ENCODE measurements at places on chromosomes 2 and 18.

GRCh38 chr18:9824952-9825371 lies 60.8 kb upstream of the TXNDC2 start:
- no peak for DNase-seq

DNA sequence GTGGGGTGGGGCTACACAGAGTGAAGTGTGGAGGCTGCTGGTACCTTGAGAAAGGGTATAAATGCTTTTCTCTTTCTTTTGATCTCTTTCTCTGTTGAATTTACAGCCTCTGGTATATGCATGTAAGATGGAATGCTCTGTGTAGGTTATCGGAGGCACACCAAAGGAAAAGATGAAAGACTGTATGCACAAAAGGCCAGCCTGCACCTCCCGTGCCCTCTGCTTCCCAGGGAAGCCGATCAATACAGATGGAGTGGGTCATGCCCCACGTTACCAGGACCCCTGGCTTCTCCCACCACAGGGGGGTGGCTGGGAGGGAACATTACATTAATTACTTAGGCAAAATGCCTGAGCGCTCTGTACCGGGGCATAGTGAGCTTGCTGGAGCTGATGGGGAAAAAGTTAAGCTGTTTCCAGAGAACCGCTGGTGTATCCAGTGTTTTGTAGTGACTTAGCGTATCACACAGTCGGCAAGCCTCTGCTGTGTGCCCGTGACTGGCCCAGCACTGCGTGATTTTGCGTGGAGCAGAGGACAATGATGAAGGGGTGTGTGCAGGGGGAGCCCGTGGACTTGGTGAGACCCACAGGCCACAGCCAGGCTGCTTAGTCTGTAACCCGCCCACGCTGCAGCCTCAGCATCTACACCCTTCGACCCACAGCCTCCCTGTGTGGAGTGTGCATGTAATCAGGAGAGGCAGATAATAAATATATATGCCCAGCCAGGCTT lies 8.0 kb downstream of the ALLC start:
- DNase-seq = no peak

- peak; percentile 19 for DNase-seq
These were observed 557.5 kb downstream of the ARHGAP15 start for GRCh38 chr2:143686585-143687164.

DNA sequence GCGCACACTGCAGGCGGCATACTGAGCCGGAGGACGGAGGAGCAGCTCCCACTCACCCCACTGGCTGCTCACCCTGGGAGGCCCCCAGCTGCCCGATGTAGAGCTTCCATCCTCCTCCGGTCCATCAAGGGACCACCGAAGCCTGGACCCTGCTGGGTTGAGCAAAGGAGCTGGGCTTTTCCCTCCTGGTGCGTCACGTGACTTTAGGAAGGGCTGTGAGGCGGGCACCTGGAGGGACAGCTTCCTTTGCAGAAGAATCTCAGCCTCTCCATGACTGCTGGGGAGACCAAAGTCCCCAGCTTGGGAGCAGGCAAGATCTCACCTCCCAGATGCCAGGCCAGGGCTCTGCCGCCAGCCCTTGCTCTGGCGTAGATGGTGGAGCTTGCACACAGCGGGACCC lies 102.7 kb downstream of the TWIST2 start:
- no peak for DNase-seq

DNA sequence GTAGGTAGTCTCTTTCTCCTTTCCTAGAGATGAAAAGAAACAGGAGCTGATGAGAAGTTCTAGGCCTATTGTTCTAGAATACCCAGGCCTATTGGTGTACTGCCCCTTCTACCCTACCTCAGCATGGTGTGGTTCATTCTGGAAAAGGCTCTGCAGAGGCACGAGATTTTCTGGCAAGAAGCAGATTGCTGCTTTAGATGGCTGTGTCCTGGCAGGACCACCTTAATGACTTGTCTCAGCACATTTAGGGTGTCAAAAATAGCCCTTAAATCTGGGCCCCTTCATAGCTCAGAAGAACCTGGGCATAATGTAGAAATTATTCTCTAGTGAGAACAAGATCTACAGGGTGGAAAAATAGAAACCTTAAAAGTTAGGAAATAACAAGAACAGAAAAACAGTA lies 87.9 kb downstream of the BCL2L11 start:
- no peak for DNase-seq

GRCh38 chr2:183951630-183952029 lies 646.7 kb upstream of the ZNF804A start:
- no peak for DNase-seq

DNA sequence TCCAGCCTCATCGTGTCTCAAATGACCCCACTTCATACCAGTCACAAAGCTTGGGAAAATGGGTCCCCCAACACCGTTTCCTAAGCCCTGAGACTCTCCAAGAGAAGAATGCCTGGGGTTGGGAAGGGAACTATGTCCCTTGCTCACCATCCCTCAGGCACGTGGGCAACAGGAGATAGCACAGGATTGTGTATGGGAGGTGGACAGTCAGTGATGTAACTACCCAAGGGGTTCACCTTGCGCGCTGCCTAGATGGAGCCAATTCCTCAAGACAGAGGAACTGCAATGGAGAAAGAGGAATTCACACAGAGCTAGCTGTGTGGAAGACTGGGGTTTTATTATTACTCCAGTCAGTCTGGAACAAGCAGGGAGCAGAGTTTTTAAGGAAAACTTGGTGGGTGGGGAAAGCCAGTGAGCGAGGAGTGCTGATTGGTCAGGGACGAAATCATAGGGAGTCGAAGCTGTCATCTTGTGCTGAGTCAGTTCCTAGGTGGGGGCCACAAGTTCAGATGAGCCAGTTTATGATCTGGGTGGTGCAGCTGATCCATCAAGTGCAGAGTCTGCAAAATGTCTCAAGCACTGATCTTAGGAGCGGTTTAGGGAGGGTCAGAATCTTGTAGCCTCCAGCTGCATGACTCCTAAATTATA lies 13.8 kb upstream of the CXCR1 start:
- no peak for DNase-seq

DNA sequence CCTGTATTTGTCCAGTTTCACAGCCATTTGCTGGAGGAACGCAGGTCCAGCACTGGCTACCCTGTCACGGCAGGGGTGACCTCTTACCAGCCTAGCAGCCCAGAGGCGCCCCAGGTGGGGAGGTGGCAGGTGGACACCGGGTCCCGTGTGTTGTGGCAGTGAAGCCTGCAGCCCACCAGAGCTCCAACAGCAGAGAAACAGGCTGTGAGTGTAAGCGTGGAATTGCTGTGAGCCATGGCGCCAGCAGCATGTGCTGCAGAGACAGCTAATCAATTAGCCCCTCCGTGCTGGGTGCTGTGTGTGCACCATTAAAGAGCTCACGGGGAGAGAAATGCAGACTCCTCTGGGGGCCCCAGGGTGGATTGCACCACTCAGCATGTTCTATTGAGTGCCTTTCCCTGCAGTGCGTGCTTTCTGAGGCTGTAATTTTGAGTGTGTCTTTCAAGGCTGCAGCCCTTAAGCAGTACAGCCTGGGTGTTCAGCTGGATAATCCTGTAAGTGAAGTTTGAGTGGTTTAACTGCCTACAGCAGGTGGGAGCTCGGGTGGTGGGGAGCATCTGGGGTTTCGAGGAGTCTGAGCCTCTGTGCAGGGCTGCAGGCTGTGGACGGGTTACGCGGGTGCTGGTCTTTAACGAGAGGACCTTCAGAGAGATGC lies 15.9 kb downstream of the RTP5 start:
- no peak for DNase-seq

GRCh38 chr18:64119916-64120315 lies 29.0 kb downstream of the LINC00305 start:
- no peak for DNase-seq

DNA sequence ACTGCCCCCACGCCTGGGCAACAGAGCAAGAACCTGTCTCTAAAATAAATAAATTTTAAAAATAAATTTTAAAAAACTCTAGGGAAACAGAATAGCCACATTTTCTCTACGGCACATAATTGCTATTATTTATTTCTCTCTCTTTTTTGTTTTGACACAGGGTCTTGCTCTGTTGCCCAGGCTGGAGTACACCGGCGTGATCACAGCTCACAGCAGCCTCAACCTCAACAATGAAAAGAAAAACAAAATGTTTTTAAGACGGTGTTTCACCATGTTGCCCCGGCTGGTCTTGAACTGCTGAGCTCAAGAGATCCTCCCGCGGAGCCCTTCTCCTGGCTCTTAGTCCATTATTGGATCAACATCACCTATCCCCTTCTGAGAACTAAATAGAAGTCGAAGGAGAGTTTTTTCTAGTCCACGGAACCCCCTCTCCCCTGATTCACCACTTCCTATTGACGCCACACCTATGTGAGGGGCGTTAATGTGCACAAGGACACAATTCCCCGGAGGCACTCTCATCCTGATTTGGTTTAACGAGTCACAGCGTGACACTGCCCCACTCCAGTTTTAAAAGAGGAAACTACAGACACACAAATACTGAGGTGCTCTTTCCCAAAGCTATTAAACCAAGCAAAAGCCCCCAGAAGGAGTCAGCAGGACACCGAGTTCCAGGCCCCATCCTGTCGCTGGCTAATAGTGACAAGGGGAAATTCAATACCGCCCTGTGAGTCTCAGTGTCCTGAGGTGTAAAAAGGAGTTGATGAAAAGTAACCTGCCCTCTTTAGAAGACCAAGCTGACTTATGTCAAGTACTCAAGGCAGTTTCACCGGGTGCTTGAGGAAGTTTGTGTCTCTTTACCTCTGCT lies 1.1 kb downstream of the NPC1 start:
- DNase-seq = peak; percentile 4

DNA sequence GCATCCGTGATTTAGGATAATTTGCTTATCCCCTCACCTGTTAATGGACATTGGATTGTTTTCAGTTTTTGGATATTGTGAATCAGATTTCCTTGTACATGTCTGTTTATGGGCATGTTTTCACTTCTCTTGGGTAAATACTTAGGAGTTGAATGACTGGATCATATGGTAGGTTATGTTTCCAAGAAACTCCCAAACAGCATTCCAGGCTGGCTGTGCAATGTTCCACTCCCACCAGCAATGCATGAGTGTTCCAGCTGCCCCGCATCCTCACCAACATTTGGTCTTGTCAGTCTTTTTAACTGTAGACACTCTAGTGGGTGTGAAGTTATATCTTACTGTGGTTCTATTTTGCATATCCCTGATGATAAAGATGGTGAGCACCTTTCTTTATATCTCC lies 8.9 kb upstream of the LRRFIP1 start:
- DNase-seq = no peak

GRCh38 chr2:118123561-118124232 lies 35.4 kb downstream of the INSIG2 start:
- DNase-seq = no peak

DNA sequence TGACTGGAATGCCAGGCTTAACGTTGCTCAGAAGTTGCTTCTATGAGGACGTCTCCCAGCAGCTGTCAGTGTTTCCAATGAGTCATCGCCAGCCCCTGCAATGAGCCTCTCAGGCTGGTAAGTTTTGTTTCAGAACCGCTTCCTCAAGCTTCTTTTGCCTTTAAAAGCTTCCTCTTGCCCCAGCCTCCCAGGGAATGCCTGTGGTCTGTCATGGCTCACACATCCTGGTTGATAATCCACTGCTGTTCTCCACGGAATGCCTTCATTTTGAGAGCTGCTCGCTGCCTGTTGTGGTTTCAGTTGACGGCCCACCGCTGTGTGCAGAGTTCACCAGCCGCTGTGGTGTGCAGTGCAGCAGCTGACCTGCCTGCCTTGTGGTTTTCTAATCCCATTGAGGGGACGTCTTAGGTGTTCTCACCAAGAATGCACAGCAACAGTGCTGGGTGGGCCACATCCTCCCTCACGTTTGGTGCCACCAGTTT lies 96.4 kb downstream of the RTP5 start:
- DNase-seq = peak; percentile 36

GRCh38 chr2:98479959-98480524 lies 35.4 kb downstream of the INPP4A start:
- peak; percentile 8 for DNase-seq

DNA sequence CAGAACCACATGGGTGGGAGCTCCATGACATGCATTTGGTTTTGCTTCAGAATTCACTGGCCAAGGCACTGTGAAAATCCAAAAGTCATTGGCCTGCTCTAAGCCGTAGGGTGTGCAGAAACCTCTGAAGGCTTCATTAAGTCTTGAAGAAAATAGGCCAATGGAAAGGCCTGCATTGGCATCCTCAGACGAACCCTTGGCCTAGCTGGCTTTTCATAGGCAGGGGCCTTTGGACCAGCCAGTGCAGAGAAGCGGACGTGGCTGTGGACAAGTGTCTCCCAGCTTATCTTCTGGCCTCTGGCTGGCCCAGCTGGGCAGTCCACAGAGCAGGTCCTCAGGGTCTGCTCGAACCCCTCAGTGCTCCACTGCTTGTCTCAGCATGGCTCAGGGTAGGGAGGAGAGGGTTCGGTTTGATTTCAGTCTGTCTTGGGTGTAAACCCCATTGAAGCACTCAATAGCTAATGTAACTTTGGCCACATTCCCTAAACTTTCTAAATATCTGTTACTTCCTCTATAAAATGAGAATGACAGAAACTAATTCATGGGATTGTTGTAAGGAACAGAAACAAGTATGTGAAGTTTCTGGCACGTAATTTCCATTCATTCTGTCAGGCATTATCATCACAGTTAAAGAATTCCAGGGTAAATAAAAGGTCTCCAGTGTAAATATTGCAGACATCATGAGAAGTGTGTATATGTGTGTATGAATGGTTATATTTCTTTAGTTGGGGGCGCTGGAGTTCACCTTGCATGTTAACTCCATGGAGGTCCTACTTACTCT lies 125.5 kb downstream of the TFCP2L1 start:
- DNase-seq = no peak

- DNase-seq = no peak
These were observed 60.8 kb downstream of the CFAP221 start for GRCh38 chr2:119605096-119605495.

GRCh38 chr2:98803405-98804264 lies 72.7 kb upstream of the MGAT4A start:
- DNase-seq = no peak

DNA sequence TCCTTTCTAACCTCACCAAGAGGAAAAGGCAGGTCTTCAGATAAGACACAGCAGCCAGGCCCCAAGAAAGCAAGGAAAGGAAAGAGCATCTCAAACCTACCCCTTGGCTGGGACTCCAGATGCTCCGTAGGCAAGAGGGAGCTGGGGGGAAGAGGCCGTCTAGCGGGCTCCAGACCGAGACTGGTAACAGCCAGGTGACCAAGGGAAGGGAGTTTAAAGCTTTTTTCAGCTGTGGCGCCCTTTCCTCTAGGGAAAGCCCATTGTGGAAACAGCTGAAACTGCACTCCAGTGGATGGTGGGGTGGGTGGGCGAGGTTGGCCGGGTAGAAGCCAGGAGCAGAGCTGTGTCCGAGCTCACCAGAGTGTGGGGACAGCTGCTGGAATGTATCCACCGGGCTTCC lies 180.4 kb downstream of the KLHL29 start:
- DNase-seq = no peak

Data from endothelial cell (in vitro differentiated cells).